ENCODE measurements at places on chromosomes 5 and 9.

GRCh38 chr5:69048230-69048629 is 45.6 kb upstream of the SLC30A5 start:
- DNase-seq: no peak

- DNase-seq: no peak
Observed at GRCh38 chr5:169970911-169971765, 9.2 kb downstream of the INSYN2B start.

- DNase-seq: peak; percentile 8
Observed at GRCh38 chr5:122775550-122776542, 966 bp downstream of the SNX2 start.

DNA sequence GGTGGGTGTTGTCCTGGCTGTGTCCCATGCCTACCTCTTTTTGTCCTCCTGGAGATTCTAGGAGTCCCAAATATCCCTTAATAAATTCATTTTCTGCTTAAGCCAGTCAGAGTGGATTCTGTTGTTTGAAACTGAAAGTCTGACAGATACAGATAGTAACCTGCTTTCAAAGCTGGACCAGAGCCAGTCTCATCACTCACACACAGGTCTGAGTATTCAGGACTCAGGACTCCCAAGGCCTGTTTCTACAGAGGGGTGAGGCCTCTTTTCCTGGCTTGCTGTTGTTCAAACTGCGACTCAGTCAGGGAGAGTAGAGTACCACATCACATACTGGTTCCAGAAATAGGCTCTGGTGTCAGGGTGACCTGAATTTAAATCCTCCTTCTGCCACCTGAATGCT is 190.1 kb downstream of the PAX5 start:
- DNase-seq: no peak

GRCh38 chr9:34958411-34958982 is 412 bp downstream of the PHF24 start:
- DNase-seq: no peak
